Activated CD8-positive, alpha-beta memory T cell treated with anti-CD3 and anti-CD28 coated beads, Interleukin-2, amount 50 U/mL, for 48 hours (primary cell): ENCODE measurements at places on chromosomes 2 and 18.

DNA sequence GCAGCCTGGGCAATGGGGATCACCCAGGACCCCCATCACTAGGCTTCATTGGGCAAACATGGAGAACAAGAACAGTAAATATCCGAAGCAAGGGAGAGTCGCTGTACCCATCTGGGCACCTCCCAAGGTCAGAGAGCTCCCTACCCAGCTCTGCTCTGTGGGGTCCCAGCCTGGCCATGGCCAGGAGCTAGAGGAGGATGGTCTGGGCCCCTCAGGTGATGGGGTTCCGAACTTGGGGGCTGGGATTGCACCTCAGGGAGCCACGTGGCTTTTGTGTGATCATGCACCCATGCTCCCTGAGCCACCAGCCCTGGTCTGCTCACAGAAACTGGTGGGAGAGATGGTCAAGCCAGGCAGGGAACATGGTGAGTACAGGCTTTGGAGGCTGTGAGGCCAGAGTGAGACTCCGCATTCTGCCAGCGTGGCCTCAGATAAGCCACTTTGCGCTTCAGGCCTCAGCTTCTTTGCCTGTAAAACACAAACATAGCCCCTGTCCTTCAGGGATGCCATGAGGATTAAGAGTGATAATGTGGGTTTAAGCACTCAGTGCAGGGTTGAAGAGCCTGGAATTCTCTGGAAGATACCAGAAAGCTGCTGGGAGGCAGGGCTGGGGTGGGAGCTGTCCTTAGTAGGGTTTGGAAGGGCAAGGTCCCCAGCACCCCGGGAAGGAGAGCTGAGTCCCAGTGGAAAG, 3.0 kb upstream of the NMUR1 start:
- DNase-seq = no peak

GRCh38 chr2:173077506-173078177, 2.0 kb downstream of the MAP3K20 start:
- DNase-seq = no peak

DNA sequence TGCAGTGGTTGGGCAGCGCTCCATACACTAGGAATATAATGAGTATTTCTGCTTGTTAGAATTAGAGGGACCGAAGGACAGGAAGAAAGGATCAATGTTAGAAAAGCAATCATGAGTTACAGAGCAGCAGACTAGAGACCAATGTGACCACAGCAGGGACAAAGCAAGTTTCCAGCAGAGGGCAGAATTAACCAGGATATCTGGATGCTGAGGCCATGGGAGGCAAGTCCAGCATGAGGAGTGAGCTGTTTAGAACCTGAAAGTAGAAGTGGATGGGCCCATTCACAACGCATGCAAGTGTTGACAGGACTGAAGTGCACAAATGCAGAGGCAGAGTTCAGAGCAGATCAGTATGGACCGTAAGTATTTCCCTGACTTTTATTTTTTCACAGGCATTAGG, 910.4 kb upstream of the GYPC start:
- no peak for DNase-seq

- DNase-seq = no peak
Observed at GRCh38 chr2:11160731-11161455, 5.6 kb downstream of the SLC66A3 start.

- DNase-seq = no peak
Observed at GRCh38 chr18:55435592-55435991, 152.4 kb downstream of the TCF4 start.

GRCh38 chr2:62199392-62200125, 3.6 kb downstream of the B3GNT2 start:
- DNase-seq = no peak

DNA sequence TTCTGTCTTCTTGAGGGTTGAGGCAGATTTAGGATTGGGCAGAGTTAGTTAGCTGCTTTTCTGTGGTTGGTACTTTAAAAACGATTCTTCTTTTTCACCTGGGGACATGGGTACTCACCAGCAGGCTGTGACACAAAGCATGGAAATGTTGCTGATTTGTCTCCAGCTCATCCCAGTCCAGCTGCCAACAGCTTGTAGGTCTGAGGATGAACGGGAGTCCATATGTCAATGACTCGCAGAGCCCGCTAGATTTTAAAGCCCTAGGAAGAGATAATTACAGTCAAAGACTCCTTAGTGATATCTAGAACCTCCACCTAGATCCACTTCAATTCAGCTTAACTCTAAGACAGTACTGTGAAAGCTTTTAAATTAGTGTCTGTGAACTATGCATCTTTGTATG, 20.8 kb downstream of the DOK1 start:
- DNase-seq = no peak

- no peak for DNase-seq
Observed at GRCh38 chr18:10047237-10047636, 133.4 kb downstream of the VAPA start.

GRCh38 chr2:33378556-33379210, 97.8 kb upstream of the RASGRP3 start:
- DNase-seq = no peak
